ENCODE measurements at places on chromosomes 6 and 20.

- DNase-seq: no peak
Observed at GRCh38 chr6:142376800-142377496, 75.1 kb downstream of the ADGRG6 start.

GRCh38 chr20:59145924-59146779, 17.5 kb upstream of the ZNF831 start:
- DNase-seq: peak; percentile 73

- DNase-seq: no peak
Observed at GRCh38 chr20:4081421-4081820, 66.1 kb upstream of the RNF24 start.

DNA sequence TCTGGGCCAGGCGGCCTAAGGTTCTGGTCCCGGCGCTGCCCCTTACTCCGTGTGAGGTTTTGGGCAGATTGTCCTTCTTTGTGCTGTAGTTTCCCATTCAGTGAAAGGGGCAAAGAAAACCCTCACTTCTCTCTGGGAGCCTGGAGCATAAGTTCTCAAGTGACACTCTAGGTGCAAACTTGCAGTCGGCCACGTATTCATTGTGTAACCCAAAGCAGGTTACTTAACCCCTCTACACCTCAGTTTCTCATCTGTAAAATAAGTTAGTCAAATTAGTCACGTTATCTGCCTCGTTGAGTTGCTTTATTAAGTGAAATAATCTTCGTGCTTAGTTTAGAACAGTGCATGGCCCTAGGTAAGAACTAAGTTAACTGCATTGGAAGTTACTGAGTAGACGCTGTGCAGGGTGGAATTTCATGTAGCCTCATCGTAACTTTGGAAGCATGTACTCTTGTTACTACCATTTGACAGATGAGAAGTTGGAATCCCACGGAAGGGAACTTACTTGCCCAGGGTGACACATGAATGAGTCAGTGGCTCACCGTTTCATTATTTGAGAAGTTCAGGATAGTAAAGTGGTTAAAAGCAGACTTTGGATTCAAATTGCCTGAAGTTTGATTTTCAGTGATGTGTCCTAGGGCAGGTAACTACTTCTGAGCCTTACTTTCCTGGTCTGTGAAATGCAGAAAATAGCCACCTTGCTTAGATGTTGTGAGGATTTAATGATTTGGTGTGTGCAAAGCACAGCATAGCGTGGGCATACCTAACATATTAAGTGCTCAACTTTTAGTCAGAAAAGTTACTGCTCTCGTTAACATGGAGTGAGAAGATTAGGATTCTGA, 556 bp upstream of the MROH8 start:
- no peak for DNase-seq

- no peak for DNase-seq
Observed at GRCh38 chr6:15337582-15337981, 91.7 kb downstream of the JARID2 start.

- DNase-seq: peak; percentile 35
Observed at GRCh38 chr20:31806564-31807355, 12.4 kb upstream of the MYLK2 start.
